ENCODE measurements at places on chromosomes 1 and 21.

GRCh38 chr1:208880433-208881100, 636.4 kb upstream of the PLXNA2 start:
- DNase-seq: no peak

- DNase-seq: no peak
These were observed 5.8 kb downstream of the PERM1 start for GRCh38 chr1:975896-976683.

DNA sequence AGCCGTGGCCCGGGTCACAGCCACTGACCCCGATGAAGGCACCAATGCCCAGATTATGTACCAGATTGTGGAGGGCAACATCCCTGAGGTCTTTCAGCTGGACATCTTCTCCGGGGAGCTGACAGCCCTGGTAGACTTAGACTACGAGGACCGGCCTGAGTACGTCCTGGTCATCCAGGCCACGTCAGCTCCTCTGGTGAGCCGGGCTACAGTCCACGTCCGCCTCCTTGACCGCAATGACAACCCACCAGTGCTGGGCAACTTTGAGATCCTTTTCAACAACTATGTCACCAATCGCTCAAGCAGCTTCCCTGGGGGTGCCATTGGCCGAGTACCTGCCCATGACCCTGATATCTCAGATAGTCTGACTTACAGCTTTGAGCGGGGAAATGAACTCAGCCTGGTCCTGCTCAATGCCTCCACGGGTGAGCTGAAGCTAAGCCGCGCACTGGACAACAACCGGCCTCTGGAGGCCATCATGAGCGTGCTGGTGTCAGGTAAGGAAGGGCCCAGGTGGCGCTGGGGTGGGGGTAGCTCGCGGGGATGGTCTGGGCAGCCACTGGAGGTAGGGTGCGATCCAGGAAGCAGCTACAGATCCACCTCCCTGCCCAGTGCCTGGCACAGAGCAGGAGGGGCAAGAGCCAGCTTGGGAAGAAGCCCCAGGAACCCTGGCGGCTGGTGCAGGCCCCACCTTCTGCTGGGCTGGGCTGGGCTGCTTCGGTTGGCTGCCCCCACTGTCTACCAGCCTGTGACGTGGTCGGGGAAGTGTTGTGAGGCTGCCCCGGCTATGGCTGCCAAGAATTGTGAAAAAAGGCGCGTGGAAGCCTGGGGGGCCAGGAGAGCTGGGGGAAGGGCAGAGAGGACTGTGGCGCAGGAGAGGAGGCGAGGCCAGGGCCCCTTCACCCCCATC, 3.8 kb downstream of the CELSR2 start:
- peak; percentile 90 for DNase-seq

DNA sequence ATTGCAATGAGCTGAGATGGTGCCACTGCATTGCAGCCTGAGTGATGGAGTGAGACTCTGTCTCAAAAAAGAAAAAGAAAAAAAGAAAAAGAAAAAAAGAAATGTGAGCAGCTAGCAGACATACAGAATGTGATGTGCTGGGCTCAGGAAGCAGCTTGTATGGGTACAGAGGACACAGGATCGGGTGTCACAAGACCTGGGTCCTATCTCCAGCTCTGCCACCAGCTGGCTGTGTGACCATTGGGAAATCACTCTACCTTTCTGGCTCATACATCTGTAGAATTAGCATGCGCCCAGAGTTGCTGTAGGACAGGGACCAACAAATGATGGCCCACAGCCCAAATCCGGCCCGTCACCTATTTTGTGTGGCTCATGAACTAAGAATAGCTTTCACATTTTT, 3.3 kb upstream of the PLA2G2C start:
- no peak for DNase-seq

DNA sequence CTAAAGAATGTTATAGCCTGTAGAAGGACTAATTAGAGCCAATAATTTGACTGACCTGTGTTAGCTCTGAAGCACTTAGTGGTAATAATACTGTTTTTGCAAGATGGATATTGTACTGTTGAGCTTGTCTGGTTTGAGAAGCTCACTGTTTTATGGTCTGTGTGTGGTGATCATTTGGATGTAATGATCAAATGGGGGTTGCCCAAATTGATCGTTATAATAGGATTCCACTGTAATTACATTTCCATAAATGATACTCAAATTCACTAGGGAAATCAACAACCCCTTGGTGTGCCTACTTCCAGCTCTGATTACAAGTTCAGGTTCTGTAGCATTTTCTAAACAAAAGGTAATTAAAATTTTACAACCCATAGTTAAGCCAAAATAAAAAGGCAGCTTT, 971.4 kb downstream of the TTLL7 start:
- no peak for DNase-seq

All from amygdala (tissue), 56 donors.